ENCODE measurements at places on chromosomes 11 and 22. TPM values are rescaled to one million over a fixed set of nuclear protein-coding genes. Genes with fewer than 3 reads are reported as not detected.

The CD6 gene
- total RNA-seq = 298 TPM

The OR6T1 gene
- not detected for total RNA-seq

The GLB1L3 gene
- total RNA-seq = 13.6 TPM

The DDTL gene
- 3.4 TPM for total RNA-seq

The GNG3 gene
- total RNA-seq = not detected

The TMEM134 gene
- total RNA-seq = 53.2 TPM

The TSGA10IP gene
- total RNA-seq = not detected

The HMOX1 gene
- total RNA-seq = 0.34 TPM

The KCNK7 gene
- 0.34 TPM for total RNA-seq

The EIF3D gene
- 320 TPM for total RNA-seq

The TESMIN gene
- 10.6 TPM for total RNA-seq

The WNT11 gene
- 0.16 TPM for total RNA-seq

The APLNR gene
- not detected for total RNA-seq

The RFPL2 gene
- total RNA-seq = 0.50 TPM

The FDX1 gene
- total RNA-seq = 8.0 TPM

The XKR3 gene
- total RNA-seq = 0.24 TPM

The EFCAB6 gene
- total RNA-seq = 0.19 TPM

The APOBEC3B gene
- 27.1 TPM for total RNA-seq

The GAL gene
- total RNA-seq = 0.53 TPM

The CATSPER1 gene
- not detected for total RNA-seq

The C22orf15 gene
- 1.5 TPM for total RNA-seq

The NUDT22 gene
- total RNA-seq = 92.9 TPM

The ANKRD42 gene
- 4.9 TPM for total RNA-seq

The RHOD gene
- total RNA-seq = 3.4 TPM

The FOLH1 gene
- not detected for total RNA-seq

The POU2AF2 gene
- total RNA-seq = not detected

The MYRF gene
- total RNA-seq = 2.9 TPM

The SULT4A1 gene
- total RNA-seq = not detected

The B3GAT3 gene
- 79.9 TPM for total RNA-seq

The SLC22A6 gene
- total RNA-seq = not detected

The MMP27 gene
- total RNA-seq = not detected

The THRSP gene
- total RNA-seq = not detected

The RIMBP3C gene
- 0.19 TPM for total RNA-seq

The MED17 gene
- 38.2 TPM for total RNA-seq

The PACSIN3 gene
- 10.2 TPM for total RNA-seq

The PANX3 gene
- not detected for total RNA-seq

The DUSP18 gene
- total RNA-seq = 14.3 TPM

The C11orf21 gene
- 13.6 TPM for total RNA-seq

The SMIM35 gene
- total RNA-seq = 0.36 TPM
